CD4-positive, alpha-beta T cell treated with Interleukin-2 at 100 ng/mL for 4 hours (primary cell): ENCODE measurements at places on chromosomes 16 and 17.

DNA sequence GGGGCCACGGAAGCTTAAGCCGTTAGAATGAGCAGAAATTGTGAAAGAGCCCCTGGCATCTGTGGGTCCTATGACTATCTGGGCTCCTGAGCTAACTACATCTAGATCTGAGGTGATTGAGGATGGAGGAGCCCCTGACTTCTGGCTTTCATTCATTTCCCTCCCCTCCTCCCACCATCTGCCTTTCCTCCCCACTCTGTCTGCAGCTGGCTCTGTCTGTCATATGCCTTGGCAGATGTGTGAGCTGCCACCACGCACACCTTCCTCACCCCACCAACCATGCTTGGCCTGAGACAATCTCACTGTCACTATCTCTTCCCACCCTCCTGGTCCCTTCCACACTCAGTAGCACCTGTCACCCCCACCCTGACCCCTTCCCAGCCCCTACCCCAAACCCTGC is 5.1 kb downstream of the CD300E start:
- no peak for DNase-seq

- no peak for DNase-seq
Observed at GRCh38 chr16:57190136-57190535, 4.0 kb downstream of the RSPRY1 start.

DNA sequence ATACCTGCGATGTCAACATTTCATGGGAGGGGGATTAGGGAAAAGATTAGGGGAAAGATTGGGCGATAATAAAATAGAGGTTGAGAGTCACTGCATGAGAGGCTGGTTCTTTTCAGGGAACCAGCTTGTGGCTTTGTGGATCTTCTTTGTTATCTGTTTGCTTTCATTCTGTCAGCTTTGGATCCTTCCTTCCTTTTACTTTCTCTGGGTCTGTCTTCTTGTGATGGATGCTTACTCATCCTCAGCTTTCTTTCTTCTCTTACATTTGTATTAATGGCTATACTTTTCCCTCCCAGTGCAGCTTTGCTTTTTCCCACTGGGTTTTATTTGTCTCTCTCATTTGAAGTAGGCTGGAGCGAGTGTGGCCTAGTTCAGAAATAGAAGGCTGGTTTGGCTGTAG is 47.1 kb downstream of the RPTOR start:
- DNase-seq, result no peak

- no peak for DNase-seq
Observed at GRCh38 chr17:75433218-75433783, 23.1 kb upstream of the TMEM94 start.

GRCh38 chr17:55785181-55785580 is 34.3 kb downstream of the PCTP start:
- DNase-seq, result no peak

DNA sequence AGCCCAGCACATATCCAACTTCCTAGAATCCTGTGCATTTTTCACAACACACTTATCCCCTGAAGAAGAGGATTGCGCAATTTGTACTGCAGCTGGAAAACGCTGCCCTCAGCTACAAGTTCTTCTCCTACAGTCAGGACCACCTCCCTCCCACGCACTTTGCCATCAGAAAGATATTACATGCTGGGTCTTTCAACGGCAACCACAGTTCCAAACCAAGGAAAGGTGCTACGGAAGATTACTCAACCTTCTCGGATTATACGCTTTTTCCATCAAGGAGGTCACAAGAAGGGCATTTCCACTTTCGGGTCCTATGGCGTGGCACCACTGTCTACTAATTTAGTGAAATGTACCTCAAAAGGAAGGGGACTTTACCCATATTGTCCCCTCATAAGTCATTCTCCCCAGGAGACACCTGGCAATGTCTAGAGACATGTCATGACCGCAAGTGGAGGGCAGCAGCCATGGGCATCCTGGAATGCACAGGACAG is 35.2 kb downstream of the USP7 start:
- DNase-seq, result no peak

DNA sequence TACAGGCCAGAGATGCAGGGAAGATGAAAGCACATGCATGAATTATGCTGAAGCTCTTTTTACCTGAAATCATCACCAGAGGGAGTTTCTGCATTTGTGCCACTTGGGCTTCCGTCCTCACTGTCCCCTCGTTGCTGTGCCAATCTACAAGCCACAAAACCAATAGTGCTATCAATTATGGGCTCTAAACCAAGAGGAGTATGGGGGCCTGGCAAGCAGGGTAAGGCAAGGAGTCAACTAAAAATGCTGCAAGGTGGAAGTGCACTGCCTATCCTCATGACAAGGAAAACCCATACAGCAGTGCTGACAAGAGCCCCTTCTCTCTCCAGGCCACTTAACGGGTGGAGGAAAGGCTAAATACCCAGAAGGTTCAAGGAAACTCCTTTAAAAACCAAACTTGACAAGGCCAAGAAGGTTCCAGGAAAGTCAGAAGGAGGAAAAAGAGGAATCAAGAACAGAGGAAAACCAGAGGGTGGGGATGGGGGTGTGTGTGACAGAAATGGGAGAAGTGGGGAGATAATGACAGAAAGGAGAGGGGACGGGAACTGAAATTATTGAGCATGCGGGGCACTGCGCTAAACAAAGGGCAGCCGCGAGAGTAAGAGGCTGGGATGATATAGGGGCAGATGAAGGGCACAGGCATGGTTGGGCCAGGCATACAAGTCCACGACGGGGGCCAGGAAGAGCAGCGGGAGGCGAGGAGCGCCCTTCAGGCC is 674 bp downstream of the C17orf75 start:
- DNase-seq, result peak; percentile 71

- DNase-seq, result no peak
Observed at GRCh38 chr16:23505180-23505665, 5.1 kb downstream of the GGA2 start.
